Myocyte (in vitro differentiated cells): ENCODE measurements at places on chromosomes 3 and 15.
A peak's percentile ranks its signal among the peaks of the same experiment; 100 is the strongest.

DNA sequence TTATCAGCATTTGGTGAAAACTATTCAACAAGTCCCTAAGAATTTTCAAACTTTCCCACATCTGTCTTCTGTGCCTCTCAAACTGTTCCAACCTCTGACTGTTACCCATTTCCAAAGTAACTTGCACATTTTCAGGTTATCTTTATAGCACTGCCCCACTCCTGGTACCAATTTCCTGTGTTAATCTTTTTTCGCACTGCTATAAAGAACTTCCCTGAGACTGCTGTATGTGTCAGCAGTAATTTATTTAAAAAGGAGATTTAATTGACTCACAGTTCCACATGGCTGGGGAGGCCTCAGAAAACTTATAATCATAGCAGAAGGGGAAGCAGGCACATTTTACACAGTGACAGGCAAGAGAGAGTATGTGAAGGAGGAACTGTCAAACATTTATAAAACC lies 310.9 kb upstream of the SLITRK3 start:
- DNase-seq, result no peak

DNA sequence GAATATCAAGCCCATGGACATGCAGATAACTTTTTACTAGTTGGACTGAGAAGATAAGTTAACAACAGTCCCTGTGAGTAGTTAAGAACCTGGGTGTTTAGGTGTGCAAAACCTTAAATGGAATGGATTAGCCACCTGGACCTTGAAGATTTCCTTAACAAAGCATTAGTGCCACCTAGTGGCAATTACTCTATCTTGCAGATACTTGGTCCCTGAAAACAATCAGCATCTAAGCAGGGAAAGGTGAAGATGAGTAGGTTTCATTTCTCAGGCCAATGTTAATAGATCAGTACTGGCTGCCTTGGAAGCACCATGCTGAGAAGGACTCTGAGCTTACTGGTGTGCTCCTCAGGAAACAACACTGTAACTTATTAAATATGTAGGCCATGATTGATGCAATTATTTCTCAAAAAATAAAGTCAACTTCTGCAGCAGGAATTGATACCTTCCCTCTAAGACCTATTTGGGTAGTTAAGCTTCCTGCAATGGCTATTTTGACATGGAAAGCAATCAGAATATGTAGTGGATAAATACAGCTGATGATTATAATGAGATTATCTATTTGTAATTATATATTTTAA lies 329.4 kb downstream of the TBC1D5 start:
- DNase-seq, result peak; percentile 52

GRCh38 chr15:63019511-63020109 lies 22.9 kb upstream of the TPM1 start:
- DNase-seq, result peak; percentile 95

DNA sequence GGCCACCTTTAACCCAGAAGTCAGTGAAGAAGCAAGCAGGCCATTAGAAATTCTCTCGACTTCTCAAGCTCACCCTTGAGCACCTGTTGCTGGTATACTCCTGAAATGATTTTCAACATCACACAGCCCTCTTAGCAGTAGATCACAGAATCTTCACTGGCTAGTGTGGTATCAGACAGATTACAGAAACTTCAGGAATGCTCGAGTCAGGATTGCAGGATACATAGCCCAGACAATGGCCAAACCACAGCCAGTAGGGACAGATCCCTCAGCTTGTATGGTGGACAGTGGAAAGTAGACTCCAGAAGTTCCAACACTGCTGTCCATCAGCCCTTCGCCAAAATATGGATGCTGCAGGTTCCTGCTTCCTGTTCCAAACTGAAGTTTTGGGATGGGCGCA lies 4.5 kb upstream of the KLHL40 start:
- DNase-seq, result peak; percentile 46
